ENCODE measurements at places on chromosomes 6 and 20.

- DNase-seq, result no peak
Measured at GRCh38 chr6:138521790-138522189, 22.5 kb upstream of the NHSL1 start.

DNA sequence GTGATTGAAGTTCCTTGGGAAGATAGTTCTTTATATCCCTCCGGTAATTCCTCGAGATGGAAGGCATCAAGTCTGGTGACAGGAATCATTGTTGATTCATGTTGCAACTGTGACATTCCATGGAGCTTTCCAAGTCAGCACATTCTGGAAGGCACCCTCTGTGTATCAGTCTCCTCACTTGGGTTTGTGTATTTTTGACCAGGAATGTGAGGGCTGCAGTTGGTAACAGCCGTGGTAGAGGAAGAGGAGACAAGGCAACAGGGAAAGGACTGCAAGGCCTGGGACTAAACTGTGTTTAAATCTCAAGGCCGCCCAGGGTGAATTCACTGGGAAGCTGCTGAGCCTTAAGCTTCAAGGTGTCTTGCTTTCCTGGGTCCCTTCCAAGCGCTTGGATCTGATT, 99.0 kb downstream of the CLIC5 start:
- no peak for DNase-seq

GRCh38 chr6:166987930-166988329, 11.3 kb upstream of the CEP43 start:
- DNase-seq, result no peak

- no peak for DNase-seq
Measured at GRCh38 chr20:53321596-53321995, 272.0 kb downstream of the ZNF217 start.

DNA sequence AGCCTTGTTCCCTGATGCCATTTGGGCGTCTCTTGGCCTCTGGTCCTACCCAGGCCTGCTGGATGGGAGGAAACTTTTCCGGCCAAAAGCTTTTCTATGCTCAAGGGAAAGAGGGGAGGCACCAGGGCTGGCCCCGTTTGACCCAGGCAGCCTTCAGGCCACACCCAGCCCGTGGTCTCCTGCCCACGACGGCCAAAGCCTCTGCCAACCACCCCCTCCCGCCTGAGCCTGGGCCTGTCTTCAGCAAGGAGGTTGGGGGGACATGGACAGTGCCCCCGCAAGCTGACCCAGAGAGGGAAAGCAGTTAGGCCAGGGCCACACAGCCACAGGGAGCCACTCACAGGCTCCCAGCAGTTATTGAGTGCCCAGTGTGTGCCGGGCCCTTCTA, 49.5 kb downstream of the SRC start:
- DNase-seq, result no peak

DNA sequence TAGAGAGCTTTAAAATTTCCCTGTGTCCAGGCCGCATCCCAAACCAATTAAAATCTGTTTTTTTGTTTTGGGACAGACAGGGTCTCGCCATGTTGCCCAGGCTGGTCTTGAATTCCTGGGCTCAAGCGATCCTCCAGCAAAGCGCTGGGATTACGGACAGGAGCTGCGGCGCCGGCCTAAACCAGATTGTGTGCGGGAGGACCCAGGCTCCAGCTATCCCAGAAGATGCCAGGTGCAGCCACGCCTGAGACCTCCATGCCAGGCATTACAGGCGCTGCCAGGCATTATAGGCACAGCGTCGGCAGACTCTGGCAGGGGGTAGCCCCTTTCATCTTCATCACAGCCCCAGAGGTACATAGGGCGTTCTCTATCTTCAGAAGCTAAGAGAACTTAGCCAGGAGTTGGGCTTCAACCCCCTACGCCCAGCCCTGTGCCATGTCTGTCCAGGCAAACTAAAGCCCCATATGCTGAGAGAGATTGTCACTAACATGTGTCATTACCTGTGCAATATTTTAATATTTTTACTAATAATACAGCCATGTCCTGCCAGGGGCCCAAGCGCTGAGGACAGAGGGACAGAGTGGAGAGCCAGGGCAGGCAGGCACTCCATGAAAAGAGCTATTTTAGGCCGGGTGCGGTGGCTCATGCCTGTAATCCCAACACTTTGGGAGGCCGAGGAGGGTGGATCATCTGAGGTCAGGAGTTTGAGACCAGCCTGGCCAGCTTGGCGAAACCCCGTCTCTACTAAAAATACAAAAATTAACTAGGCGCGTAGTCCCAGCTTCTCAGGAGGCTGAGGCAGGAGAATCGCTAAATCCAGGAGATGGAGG, 9.8 kb upstream of the GRM4 start:
- DNase-seq, result no peak

DNA sequence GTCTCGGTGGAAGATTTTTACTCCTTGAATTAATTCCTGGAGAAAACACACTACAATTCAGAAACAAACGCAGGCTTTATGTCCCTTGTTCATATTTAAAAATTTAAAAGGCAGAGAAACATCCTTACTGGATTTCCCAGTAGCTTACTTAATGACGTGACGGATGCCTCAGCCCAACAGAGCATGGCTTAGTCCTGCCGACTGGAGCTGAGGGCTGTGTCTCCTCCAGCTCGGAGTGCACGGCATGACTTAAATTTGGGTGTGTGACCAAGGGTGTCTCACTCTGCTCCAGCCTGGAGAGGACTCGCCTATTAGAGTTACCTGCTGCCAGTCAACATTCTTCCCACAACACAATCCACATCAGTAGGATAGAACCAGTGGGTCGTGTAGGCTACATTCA, 107.1 kb downstream of the PSMB1 start:
- DNase-seq, result no peak

GRCh38 chr20:32356622-32357374, 1.3 kb upstream of the ASXL1 start:
- DNase-seq, result no peak

DNA sequence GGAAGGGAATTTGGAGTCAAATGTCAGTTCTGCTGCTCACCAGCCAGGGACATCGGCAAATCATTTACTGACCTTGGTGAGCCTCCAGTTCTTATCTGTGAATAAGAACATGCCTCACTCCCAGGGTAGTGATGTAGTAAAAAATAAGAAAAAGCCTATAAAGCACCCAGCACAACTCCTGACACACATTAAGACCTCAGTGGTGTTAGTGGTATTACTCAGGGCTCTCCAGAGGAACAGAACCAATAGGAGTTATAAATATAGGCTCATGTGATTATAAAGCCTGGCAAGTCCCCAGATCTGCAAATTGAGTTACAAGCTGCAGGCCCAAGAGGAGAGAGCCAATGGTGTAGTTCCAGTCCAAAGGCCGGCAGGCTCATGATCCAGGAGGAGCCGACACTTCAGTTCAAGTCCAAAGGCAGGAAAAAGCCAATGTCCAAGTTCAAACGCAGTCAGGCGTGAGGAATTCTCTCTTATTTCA, 71.3 kb upstream of the EYA2 start:
- no peak for DNase-seq

- no peak for DNase-seq
Measured at GRCh38 chr6:154134471-154135147, 95.6 kb downstream of the OPRM1 start.

Measured in IMR-90 (cell line).